ENCODE measurements at places on chromosomes 4 and X. TPM values are rescaled to one million over a fixed set of nuclear protein-coding genes. Genes with fewer than 3 reads are reported as not detected.
A peak's percentile ranks its signal among the peaks of the same experiment; 100 is the strongest.

GRCh38 chrX:47710252-47710651 is 51.3 kb upstream of the UXT start:
- DNase-seq, result no peak

The MAGEC1 gene
- total RNA-seq, result not detected

DNA sequence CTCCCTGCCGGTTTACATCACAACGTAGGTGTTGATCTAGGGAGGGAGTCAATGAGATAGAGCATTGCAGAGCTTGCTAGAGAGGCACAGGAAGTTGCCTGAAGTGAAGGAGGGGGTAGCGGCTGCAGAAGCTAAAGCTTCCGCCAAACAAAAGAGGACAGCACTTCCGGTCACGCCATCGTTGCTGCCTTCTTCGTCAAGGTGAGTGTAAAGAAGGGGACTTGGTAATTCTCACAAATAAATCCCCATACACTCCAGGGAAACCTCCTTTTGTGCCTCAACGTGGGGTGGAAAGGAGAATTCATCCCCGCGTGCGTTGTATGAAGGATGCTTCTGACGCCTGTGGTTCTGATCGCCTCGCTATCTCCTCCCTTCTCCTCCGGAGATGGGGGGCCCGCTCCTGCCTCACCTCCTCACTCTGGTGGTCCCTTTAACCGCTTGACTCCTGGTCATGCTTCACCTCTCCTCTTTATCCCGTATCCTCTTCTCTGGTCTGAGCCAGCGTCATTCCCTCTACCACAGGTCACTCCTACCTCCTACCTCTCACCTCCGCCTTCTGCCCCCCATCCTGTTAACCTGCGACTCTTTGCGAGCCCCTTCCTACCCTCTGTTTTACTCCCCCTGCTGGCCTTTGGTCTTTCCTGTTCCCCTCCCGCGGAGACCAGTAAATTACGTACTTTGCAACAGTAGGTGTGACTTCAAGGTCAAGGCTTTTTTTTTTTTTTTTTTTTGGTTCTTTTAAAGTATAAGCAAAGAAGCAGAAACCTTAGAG is 59.9 kb downstream of the GSPT2 start:
- DNase-seq, result peak; percentile 86

The CT45A2 gene
- total RNA-seq, result not detected

The SYN1 gene
- total RNA-seq, result 1.2 TPM

The FGF16 gene
- not detected for total RNA-seq

DNA sequence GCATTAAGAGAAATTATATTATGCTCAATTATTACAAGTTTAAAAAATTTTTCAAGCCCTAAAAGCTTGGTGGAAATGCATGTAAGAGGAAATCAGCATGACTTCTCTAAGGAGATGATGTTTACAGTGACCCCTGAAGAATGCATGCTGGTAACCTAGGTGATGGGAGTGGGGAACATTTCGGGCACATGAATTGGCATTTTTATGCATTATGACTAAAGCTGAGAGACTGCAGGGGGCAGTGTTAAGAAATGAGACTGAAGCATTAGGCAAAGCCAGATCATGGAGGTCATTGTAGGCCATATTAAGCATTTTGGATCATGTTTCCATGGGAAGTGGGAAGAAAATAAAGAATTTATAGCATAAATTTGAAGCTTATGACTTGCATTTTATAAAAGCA is 421.3 kb downstream of the FAT4 start:
- DNase-seq, result no peak

- no peak for DNase-seq
Measured at GRCh38 chr4:54060116-54060515, 4.3 kb downstream of the CHIC2 start.

The CSN1S1 gene
- total RNA-seq, result not detected

- no peak for DNase-seq
Measured at GRCh38 chrX:82127228-82128123, 925.6 kb downstream of the SH3BGRL start.

DNA sequence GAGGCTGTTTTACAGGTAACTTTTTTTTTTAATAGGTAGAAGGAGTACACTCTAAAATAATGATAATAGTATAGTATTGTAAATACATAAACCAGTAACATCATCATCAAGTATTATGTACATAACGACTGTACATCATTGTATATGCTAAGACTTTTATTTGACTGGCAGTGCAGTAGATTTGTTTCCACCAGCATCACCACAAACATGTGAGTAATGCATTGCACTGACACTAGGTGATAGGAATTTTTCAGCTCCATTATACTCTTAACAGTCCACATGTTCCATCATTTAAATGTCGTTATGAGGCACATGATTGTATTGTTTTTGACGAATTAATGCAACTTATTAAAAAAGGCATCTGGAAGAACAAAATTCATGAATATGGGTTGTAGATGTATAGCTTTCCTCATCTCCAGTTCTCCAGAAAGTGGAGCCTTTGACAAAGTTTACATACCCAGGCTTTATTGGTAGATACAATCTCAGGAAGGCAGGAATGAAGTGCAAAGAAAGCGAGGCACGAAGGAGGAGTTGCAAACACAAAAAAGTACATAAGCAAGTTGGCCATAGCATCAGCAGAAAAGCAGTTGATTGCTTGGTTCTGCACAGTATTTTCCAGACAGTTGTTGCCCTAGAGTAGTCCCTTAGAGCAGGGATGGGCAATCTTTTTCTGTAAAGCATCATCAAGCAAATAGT is 336.9 kb upstream of the NR3C2 start:
- DNase-seq, result no peak

GRCh38 chr4:9931146-9931545 is 90.2 kb downstream of the SLC2A9 start:
- DNase-seq, result no peak

The CT45A10 gene
- not detected for total RNA-seq

The ANKRD17 gene
- 67.6 TPM for total RNA-seq

DNA sequence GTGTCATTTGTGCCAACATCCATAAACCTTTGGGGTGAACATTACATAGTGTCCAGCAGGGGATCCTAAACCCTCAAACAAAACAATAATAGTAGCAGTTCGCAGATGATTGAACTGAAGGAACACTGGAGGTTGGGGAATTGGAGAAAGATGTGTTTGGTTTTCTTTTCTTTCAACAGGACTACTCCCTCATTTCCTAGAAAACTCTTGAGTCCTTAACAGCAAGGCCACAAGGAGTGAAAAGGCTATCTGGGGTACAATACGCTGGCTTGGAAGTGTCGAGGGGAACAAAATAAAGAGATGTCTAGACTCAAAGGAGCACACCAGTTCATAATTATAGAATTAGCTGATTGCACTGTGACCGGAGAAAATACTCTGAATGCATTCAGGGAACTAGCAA is 72.1 kb downstream of the IDS start:
- no peak for DNase-seq

- DNase-seq, result no peak
Measured at GRCh38 chr4:141348573-141348972, 127.9 kb downstream of the ZNF330 start.

The SSX4 gene
- not detected for total RNA-seq

GRCh38 chrX:135345107-135345589 is 35.9 kb downstream of the ETDC start:
- DNase-seq, result no peak

The HSPA4L gene
- total RNA-seq, result not detected

DNA sequence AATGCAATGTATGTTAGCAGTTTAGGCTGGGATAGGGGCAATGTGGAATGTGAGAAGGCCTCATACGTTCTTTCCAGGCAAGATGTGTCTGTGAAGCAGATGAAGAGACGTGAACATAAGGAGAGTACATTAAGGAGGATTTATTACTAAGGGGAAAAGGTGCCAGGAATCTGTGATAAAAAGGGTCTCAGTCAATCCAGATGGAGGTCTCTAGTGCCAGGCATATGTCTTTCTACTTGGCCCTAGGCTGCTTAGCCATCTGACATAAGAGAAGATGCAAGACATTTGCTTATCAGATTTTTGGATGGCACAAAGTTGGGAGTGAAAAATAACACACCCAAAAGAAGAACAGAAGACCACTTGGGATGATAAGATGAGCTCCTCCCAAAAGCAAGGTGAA is 93.0 kb upstream of the PRKG2 start:
- DNase-seq, result no peak

DNA sequence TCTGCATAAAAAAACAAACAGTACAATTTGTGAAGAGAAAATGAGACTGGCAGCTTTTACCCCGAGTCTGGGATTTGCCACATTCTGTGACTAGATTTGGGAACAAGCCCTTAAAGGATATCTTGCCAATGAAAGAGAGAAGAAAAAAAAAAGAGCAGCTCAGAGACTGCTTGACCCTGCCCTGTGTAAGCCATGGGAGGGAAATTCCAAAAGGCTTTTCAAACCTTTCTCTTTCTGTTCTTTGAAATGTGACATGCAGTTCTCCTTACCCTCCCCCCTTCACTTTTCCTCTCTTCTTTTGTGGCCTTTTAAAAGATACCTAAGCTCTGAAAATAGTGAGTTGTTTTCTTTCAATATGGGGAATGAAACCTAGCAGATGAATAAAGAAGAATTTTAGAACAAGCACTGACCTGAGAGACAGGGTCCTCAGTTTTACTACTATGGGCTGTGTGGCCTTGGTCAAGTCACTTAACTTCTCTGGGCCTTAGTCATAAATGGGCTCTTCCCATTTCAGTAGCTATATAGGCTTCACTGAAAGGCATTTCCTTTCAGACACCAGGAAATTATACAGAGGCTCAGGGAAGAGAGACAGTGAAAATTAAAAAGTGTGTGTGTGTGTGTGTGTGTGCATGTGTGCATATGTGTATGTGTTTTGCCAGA is 5.1 kb downstream of the CCDC160 start:
- DNase-seq, result no peak

The SLC4A4 gene
- 0.08 TPM for total RNA-seq

GRCh38 chrX:40420899-40421729 is 159.7 kb upstream of the ATP6AP2 start:
- DNase-seq, result no peak

The CD40LG gene
- not detected for total RNA-seq

The NLGN4X gene
- not detected for total RNA-seq

DNA sequence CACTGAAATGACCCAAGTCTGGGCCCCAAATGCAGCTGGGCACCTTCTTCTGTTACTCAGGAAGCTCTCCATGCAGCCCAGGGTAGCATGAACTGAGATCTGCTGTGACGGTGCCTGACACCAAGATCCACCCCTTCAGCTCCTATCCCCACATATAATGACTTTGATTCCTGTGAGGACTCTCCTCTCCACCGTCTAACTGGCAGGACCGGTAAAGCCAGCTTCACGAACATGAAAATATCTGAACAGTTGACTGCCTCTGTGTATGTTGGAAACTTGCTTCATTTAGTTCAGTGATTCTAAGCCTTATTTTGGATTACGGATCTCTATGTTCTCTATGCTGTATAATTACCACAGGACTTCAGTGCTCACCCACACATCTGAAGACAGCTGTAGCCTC is 115.5 kb upstream of the TMEM150C start:
- DNase-seq, result no peak

The SRPK3 gene
- not detected for total RNA-seq

The SPANXN3 gene
- not detected for total RNA-seq

The NMU gene
- not detected for total RNA-seq

DNA sequence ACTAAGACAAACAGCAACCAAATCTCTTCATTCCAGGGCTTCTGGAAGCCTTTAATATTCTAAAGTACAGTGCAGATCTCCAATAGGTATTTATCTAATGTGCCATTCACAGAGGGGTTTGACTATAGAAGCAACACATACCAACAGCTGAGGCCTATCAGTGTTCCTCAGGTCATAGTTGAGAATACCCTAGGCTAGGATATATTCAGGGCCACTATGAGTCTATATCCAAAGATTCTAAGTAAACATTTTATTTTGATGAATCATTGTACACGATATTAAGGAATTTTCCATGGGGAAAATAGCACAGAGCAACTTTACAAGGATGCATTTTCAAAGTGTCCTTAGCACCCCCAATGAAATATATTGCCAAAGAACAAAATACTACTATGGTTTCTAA is 9.7 kb downstream of the SMIM10 start:
- no peak for DNase-seq

DNA sequence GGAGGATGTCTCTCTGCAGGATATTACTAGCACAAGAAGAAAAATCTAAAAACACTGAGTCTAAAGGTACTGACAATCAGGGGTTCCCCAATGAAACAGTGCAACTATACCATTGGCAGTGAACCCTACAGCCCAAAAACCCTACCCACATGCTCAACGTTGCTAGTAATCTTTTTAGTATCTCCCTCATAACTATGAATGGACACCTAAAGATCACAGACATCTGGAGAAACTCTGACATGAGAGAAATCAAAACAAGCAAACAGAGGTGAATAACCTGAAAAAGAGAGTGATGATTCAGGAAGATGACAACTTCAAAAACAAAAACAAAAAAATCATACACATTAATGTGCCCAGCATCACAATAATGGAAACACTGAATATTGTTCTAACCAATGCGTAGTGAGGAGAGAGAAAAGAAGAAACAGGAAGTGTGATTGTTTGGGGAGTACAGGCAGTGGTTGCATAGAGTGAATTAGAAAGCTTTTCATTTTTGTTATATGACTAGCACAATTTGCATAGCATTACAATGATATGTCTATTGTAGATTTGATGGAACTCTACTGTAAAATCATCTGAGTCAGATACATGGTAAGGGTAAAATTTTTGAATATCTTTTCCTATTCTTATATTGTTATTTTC is 78.9 kb upstream of the FMR1 start:
- no peak for DNase-seq

The FRG2 gene
- total RNA-seq, result not detected

The NPNT gene
- total RNA-seq, result not detected

The MAPK10 gene
- not detected for total RNA-seq

GRCh38 chr4:82948647-82949204 is 48.2 kb downstream of the THAP9 start:
- no peak for DNase-seq

All from naive thymus-derived CD8-positive, alpha-beta T cell (primary cell).